ENCODE measurements at places on chromosomes 12 and 14.

GRCh38 chr12:50057896-50058670 is 687 bp downstream of the ASIC1 start:
- no peak for DNase-seq

- peak; percentile 92 for DNase-seq
Measured at GRCh38 chr14:96204151-96205058, at the start of gene BDKRB2. TSS of gene BDKRB2 (plus strand) at chr14:96204839. CDS start at chr14:96237108, 32,269 bp downstream.

GRCh38 chr12:4960030-4960429 is 50.3 kb downstream of the KCNA1 start:
- DNase-seq: no peak

- no peak for DNase-seq
Measured at GRCh38 chr12:132143336-132144071, 615 bp downstream of the DDX51 start.

- no peak for DNase-seq
Measured at GRCh38 chr14:36870776-36871175, 209.1 kb downstream of the PAX9 start.

DNA sequence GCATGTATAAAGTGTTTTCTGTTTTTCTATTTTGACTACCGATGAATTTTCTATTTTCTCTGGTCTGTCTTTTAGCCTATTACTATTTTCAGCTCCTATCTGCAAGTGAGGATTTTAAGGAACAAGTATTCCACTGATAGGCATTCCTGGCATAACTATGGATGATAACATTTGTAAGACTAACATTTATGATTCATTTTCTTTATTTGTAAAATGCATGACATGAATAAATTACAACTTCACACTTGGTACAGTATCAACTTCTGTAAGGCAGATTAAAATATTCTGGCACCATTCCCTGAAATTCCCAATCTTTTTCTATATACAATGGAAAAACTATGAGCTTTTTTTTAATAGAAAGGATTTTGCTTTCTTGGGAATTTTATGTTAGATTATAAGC is 121.0 kb upstream of the GARIN2 start:
- DNase-seq: no peak

- peak; percentile 70 for DNase-seq
Measured at GRCh38 chr12:94149781-94150239, 1.4 kb downstream of the PLXNC1 start.

DNA sequence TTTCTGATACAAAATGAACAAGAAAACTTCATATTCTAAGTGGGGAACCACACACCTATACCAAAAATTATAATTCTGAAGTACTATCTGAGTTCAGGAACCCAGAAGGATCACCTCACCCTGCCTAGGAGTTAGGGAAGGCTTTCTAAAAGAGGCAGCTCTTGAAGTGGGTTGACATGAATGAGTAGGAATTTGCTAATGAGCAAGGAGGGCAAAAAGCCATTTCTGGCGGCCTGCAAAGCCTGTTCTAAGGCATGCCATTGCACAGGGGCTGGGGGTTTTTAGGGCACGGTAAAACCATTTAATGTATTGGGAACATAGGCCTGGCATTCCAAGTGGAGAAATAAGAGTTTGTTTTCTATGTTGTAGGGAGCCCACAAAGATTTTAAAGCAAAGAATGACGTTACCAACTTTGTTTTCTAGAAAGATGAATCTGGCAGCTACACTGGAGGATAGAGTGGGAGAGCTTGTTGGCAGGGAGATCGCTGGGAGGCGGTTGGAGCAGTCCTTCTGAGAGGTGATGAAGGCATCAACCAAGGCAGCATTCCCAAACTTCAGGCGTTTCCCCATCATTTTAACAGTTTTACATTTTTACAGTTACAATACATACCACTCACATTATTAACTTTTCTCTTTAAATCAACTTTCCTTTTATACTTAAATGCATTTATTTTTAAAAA is 14.1 kb downstream of the IFT43 start:
- DNase-seq: no peak

GRCh38 chr12:66549050-66549389 is 129.9 kb downstream of the GRIP1 start:
- DNase-seq: no peak

DNA sequence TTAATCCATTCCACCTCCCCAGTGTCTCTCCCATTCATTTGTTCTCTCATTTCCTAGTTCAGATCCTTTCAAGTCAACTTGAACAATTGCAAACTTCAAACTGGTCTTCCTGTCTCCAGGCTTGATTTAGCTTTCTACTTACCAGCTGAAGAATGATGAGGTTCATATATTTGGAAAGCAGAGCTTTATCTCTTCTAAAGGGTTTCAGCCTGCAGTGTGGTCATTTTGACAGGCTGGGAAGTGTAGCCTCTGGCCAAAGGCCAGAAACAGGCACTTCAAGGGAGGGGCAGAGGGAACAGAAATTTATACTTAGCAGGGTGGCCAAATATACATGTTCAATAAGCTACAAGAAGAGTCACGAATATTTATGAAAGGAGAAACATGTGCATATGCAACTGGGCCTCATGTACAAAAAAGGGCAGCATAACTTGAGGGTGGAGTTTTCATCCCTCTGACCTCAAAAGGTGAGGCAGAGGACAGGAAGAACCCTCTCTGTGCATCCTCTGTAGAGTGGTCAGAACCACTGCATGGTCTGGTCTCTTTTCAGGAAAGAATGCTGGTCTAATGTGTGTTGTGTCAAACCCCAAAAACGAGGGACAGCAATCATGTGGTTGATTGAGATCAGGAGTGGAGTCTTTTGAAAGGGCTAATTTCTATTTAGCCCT is 34.0 kb upstream of the HECTD1 start:
- DNase-seq: no peak

GRCh38 chr12:98612696-98613334 is 19.3 kb downstream of the SLC25A3 start:
- DNase-seq: no peak

DNA sequence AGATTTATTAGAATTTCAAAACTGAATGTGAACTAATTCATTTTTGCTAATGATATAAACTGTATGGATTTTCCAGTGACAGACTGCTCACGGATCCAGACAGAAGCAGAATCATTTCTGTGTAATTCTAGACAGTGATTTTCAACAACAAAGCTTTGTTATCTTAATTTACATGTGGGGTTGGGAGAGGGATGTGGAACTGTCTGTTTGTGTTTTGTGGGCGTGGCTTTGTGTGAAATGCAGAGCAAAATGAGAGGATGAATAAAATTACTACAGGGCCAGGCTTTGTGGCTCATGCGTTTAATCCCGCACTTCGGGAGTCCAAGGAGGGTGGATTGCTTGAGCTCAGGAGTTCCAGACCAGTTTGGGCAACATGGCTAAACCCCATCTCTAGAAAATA is 834.7 kb downstream of the GALC start:
- no peak for DNase-seq

Measured in muscle of back (tissue), 13 donors.